ENCODE measurements at places on chromosomes 13 and 19.

- DNase-seq, result no peak
These were observed 446.4 kb downstream of the COG6 start for GRCh38 chr13:40101708-40102359.

DNA sequence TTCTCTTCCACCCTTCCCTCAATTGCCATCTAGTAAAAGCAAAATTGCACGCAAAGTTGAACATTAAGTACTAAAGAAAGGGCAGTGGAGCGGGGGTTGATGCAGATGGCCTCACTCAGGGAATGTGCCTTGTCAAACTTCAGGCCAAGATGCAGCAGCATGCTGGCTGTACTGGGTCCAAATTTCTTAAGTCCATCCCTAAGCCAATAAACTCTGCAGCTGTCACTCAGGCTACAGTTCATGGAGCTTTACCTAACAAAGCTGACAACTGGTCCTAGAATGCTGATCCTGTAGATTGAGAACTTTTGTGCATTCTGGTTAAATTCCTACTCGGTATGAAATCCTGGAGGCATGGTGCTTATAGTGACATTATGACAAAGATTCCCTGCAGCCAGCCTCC lies 88.4 kb downstream of the FOXO1 start:
- DNase-seq, result no peak

- no peak for DNase-seq
These were observed 844.8 kb downstream of the PCDH17 start for GRCh38 chr13:58476206-58476918.

DNA sequence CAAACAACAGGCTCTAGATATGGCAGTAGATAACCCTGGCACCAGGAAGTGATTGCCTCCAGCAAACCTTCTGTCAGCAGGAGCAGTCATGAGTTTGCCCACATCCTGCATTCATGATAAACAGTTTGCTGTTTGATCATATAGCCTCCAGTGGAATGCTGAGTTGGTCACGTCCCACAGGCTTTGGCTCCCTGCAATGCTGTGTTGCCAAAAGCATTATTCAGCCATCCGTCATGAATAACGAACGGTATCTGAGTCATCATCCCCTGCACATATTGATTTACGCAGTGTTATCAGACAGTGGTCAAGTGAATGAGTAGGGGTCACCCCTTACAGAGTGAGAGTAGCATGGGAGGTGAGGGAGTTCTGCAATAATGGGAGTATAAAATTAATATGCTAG lies 21.9 kb upstream of the ZNF432 start:
- DNase-seq, result no peak
